ENCODE measurements at places on chromosomes 1 and 21. TPM values are rescaled to one million over a fixed set of nuclear protein-coding genes. Genes with fewer than 3 reads are reported as not detected.

DNA sequence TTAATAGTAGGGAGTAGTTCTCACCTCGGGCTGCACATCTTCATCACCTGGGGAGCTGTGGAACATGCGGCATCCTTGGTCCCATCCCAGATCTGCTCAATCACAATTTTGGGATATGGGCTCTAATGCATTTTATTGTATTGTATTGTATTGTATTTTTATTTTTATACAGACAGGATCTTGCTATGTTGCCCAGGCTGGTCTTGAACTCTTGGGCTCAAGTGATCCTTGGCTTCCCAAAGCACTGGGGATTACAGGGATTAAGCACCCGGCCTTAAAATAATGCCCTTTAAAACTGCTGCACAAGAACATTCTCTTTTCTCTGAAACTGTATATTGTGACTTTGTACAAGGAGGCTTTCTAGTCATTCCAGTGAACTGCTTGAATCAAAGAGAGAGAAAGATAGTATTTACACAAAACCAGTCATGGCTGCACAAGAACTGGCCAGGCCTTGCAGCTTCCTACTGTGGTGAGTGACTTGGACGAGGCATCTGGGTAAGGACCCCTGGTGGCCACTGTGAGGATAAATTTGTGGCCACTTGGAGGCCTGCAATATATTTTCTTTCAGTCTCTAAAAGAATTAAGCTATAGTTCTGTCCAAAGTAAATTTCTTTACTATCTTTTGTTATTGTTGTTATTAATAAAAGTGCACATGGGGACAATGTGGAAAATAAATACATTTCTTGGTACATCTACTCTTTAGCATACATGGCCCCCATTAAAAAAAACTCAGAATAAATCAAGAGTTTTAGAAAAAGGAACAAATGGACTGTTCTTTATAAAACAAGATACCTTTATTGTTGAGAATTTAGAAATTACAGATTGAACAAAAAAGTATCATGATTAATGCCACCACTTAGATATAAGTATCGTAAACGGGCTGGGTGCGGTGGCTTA, 48.0 kb downstream of the TBCE start:
- no peak overlapping the region for H3K27ac ChIP-seq
- H3K27me3 ChIP-seq = no peaks in the 10 kb centered on the region
- no peaks in the 10 kb centered on the region for H3K4me1 ChIP-seq
- no peak overlapping the region for H3K4me3 ChIP-seq
- peaks cover 18% of the 10 kb centered on the region for H3K36me3 ChIP-seq
- peak; percentile 40 for DNase-seq

LYPLAL1 gene
- 29.3 TPM for total RNA-seq

GRCh38 chr1:164648636-164649035, 89.7 kb downstream of the PBX1 start:
- peaks cover 69% of the 10 kb centered on the region for H3K4me1 ChIP-seq
- H3K27ac ChIP-seq = peak overlapping the region; percentile 95
- H3K4me3 ChIP-seq = peak overlapping the region; percentile 16
- DNase-seq = no peak
- no peaks in the 10 kb centered on the region for H3K36me3 ChIP-seq

GRCh38 chr1:101298663-101299062, 61.8 kb downstream of the S1PR1 start:
- H3K4me1 ChIP-seq = no peaks in the 10 kb centered on the region
- no peak for DNase-seq
- H3K27ac ChIP-seq = no peak overlapping the region
- H3K27me3 ChIP-seq = no peaks in the 10 kb centered on the region

DNA sequence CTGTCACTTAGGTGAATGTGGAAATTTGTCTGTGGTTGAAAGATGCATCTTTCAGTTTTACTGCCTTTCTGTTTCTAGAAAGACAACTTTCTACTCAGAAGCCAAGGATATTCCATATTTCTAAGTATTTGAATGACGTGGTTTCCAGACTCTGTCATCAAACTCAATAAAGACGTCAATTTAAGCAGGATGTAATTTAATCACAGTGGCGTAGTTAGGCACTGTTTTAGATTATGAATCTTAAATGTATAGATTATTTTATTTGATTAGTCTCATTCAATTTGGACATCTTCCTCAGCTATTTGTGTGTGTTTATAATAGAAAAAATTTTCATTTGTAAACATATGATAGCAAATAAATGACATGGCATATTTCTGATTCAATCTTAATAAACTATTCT, 298.9 kb downstream of the RYR2 start:
- H3K4me3 ChIP-seq = no peak overlapping the region
- no peak overlapping the region for H3K27ac ChIP-seq
- H3K4me1 ChIP-seq = no peaks in the 10 kb centered on the region
- no peaks in the 10 kb centered on the region for H3K27me3 ChIP-seq
- no peak for DNase-seq

Data from psoas muscle (tissue), 8 donors.